Fibroblast of skin of left quadriceps (primary cell): ENCODE measurements at places on chromosomes 16 and 17.

GRCh38 chr17:73870473-73870872, 226.2 kb upstream of the SDK2 start:
- no peak for DNase-seq

DNA sequence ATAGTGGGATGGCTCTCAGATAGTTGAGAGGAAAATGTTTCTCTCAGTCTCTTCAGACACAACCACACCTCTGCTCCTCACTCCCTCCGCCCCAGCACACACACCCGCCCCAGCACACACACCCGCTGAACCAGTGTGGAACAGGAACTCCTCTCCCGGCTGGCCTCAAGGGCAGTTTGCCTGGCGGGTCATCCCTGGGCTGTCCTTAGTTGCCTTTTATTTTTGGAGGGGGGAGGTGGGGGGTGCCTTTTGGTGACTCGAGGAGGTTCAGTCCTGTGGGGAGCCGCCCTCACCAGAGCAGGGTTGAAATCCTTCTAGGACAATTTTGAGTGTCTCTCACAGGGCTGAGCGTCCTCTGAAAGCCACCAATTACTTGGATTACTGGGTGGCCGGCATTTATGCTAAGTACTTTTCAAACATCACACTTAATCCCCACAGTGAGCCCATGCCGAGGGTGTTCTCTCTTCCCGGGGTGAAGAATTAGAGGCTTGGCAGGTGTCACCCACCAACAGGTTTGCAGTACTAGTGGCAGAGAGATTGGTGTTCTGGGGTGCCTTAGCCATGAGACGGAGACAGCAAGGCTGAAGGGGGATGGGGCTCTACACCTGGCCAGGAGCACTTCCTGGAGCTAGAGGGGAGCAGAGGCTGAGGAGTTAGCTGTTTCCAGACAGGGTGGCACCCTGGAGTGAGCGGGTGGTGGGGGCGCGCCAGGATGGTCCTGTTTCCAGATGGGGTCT, 2.8 kb downstream of the RASD1 start:
- DNase-seq: no peak

DNA sequence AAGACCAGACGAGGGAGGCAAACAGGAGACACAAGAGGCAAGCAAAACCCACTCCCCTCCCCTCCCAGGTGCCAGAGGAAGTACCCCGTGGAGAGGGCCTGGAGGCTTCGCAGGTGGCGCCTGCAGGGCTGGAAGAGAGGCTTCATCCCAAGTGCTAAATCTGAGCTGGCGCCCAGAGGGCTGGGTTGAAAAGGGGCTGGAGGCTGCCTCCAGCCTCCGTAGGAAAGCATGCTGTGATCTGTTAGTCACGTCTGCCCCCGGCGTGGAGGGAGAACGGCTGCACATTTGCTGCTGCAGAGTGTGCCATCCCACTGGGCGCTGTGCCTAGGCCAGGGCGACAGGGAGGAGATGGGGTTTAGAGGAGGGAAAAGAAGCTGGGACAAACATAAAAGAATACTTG, 16.9 kb downstream of the RPH3AL start:
- DNase-seq: no peak

DNA sequence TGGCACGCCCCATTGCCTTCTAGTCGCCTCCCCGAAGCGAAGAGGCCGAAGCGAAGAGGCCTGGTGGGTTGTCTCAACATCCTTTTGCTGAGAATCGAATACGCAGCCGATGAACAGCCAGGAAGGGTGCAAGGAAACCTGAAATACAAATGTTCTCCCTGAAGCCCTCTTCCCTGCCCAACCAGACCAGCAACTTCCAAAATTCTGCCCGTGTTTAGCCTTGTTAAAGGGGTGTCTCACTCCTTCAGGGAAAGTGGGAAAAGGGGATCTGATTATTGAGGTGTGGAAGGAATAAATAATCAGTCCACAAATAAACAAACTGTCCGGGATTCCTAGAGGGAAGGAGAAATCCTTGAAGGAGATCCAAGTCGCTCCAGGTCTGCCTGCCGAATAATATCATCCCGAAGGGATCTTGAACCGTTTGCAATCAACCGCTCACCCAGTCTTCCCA, 1.4 kb upstream of the FOXC2 start:
- no peak for DNase-seq

GRCh38 chr17:28272166-28272565, 46.8 kb upstream of the TMEM97 start:
- DNase-seq: no peak

GRCh38 chr17:62109378-62109902, 44.4 kb upstream of the MED13 start:
- DNase-seq: peak; percentile 19

DNA sequence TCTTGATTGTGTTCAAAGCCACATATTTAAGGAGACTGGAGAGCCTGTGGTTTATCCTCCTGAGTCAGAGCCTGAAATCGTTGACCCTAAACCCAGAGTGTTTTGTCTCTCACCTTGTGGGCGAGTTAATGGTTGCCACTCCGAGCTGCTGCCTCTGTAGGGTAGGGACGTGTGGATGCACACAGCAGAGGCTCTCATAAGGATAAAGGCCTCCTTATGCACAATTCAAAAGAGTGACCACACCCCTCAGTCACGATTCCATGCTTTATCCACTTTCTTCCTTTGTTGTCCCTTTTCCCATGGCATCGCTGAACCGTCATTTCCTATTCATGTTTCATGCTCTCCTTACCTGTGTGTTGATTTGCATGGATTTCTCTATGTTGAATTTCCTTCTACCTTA, 805.0 kb upstream of the RBFOX1 start:
- DNase-seq: no peak

- no peak for DNase-seq
These were observed 11.2 kb downstream of the CDK5RAP3 start for GRCh38 chr17:47982091-47982617.

GRCh38 chr17:64950871-64951270, 31.6 kb upstream of the LRRC37A3 start:
- DNase-seq: no peak

DNA sequence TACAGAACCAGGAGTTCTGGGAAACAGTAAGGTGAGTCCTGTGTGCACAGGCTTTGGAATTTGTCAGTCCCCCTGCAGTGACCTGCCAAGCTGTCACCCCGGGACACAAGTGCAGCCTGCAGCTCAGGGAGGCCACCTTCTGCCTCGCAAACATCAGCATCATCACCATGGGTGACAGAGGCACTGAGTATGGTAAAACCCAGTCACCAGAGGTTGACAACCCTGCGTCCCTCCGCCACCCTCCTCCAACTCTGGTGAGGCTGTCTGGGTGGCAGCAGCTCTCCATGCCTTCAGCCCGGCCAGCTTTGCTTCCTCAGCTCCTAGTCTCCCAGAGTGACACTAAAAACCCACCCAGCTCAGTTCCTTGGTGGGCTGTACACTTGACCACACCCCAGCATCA, 221.0 kb downstream of the CPPED1 start:
- DNase-seq: no peak

DNA sequence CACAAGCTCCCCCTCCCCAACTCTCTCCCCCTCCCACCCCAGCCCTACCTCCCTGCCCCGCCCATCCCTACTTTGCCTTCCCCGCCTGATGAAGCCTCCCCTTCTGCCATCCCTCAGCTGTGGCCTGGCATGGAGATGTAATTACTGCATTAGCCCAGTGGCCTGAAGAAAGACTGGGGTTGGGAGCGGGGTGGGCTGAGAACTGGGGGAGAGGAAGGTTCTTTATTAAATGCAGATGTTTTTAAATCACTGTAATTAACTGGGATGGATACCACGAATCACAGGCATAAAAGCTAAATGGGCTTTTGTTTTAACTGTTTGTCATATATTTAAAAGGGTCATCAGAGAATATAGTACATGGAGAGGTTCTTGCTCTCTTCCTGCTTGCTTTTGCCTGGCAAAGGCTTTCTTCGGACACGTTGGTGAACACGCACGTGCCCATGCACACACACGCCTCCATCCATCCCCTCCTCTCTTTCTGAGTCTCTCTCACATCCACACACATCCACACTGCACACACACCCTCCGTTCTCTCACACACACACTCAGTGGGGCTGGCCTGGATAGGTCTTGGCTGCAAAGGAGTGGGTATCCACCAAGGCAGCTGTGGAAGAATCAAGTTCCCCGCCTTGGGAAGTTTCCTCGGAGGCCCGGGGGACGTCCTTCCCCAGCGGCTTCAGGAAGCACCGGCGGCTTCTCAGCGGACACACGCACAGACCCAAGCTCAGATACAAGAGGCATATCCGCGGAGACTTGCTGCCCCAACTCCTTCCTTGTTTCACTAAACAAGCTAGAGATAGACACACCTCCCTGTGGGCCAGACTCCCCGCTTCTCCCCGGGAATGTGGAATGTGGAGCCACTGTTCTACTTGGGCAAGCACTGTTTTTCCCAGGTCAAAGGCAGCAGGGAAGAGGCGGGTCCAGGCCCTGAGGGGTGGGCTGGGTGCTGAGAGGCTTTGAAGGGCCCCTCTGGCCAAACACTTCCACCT, 27.4 kb upstream of the TNRC6C start:
- no peak for DNase-seq

GRCh38 chr16:50151756-50152155, 1.4 kb upstream of the TENT4B start:
- no peak for DNase-seq

GRCh38 chr17:76145231-76146052, 4.4 kb upstream of the FOXJ1 start:
- DNase-seq: no peak

- DNase-seq: no peak
These were observed 13.5 kb downstream of the SLC46A1 start for GRCh38 chr17:28392491-28392890.

DNA sequence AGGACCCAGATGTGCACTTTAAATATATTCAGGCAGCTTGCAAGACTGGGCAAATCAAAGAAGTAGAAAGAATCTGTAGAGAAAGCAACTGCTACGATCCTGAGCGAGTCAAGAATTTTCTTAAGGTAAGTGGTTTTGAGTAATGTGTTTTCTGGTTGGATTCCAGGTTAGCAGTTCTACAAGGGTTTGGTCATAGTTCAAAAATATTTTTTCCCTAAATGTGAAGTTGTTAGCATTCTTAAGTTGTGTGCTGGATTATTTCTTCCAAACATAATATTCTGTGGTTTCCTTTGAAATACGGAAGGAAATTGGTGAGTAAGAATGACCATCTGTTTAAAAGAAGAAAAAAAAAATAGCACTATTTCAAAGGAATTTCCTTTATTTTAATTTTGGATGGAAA, 38.4 kb downstream of the PTRH2 start:
- DNase-seq: peak; percentile 88

DNA sequence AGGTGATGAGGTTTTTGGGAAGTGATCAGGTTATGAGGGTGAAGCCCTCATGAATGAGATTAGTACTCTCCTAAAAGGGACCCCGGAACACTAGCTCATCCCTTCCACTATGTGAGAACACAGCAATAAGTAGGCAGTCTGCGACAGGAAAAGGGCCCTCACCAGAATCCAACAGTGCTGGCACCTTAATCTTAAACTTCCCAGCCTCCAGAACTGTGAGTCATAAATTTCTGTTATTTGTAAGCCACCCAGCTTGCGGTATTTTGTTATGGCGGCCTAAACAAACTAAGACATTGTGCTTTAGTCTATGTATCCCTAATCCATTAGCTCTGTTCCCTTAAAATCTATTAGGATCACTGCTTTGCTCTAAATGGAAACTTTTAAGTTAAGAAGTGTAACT, 8.5 kb downstream of the SLFN12 start:
- DNase-seq: no peak

DNA sequence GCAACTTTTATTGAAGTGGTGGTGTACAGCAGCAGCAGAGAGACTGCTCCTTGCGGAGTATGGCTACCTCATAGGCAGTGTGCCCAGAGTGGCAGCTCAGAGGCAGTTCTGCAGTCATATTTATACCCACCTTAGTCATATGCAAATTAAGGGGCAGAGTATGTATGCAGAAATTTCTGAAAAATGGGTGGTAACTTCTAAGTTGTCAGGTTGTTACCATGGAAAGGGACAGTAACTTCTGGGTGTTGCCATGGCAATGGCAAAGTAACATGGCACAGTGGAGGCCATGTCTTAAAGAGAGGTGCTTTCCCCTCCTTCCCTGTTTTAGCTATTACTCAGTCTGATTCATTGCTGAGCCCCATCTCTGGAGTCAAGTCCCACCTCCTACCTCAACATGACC, 53.4 kb downstream of the MEOX1 start:
- no peak for DNase-seq

DNA sequence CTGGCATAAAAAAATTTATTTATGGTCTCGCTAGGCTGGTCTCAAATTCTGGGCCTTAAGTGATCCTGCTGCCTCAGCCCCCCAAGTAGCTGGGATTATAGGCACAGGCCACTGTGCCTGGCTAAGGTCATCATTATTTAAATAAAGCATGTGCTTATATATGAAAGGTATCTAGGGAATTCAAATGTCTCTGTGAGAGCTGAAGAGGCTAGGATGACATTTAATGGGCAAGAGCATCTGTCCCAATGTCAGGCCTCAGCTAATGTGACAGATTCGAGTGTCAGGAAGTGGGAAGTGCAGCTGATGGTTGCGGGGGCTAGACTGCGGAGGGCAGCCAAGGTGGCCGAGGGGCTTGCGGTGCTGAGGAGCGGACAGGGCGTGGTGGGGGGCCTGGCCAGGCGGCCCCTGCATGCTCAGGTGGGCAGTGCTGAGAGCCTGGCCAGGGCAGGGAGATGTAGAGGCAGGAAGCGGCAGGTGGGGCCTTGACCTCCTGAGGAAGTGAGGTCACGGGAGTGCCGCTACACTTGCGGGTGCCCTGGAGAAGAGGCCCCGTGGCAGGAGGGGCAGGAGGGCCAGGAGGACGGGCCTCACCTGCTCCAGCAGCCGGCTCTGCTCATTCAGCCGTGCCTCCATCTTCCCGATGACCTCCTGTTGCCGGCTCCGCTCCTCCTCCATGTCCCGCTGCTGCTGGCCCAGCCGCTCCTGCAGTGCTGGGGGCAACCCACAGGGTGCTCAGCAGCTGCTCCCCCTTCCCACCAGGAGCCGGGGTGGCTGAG, 12.6 kb upstream of the MRPL38 start:
- DNase-seq: no peak

- no peak for DNase-seq
These were observed 83.5 kb downstream of the MARCHF10 start for GRCh38 chr17:62724398-62725146.

DNA sequence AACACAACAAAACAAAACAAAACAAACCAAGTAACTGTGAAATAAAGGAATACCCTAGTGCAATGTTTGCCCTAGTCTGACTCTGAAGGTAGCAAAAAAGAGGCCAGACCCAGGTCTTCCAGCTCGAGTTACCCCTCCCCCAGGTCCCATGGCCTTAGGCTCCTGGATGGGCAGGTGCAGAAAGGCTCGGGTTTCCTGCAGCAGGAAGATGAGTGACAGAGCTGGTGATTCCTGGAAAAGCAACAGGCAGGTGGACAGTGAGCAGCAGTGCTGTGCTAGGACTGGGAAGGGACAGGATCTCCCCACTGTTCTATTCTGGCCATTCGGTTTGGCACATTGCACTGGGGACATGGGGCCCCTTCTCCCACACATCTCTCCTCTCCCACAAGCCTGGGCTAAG, 42.9 kb upstream of the MRTFB start:
- no peak for DNase-seq

- no peak for DNase-seq
These were observed 5.4 kb downstream of the WDR81 start for GRCh38 chr17:1729966-1730325.
